Muscle of back (tissue), 13 donors: ENCODE measurements at places on chromosomes 2 and 18. TPM values are rescaled to one million over a fixed set of nuclear protein-coding genes. Genes with fewer than 3 reads are reported as not detected.

GRCh38 chr2:16067037-16067406, 126.7 kb downstream of the MYCN start:
- DNase-seq, result no peak

PROC gene
- 0.46 TPM for polyA plus RNA-seq

DNA sequence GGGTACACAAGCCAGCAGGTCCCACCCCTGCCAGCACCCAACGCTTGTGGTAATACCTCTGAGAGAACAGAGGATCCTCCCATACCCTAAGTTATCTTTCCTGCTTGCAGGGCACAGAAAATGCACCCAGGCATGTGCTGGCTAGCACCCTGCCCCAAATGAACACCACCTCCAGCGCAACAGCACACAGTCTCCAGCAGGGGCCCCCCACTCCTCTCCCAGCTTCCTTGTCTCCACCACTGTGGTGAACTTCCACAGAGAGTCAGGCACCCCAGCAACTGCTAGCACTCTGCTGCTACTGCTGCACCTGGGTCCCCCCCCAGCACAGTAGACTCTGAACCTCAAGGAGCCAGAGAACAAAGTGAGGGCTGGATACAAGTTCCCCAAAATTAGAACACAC, 216.8 kb upstream of the CNTNAP5 start:
- no peak for DNase-seq

DNA sequence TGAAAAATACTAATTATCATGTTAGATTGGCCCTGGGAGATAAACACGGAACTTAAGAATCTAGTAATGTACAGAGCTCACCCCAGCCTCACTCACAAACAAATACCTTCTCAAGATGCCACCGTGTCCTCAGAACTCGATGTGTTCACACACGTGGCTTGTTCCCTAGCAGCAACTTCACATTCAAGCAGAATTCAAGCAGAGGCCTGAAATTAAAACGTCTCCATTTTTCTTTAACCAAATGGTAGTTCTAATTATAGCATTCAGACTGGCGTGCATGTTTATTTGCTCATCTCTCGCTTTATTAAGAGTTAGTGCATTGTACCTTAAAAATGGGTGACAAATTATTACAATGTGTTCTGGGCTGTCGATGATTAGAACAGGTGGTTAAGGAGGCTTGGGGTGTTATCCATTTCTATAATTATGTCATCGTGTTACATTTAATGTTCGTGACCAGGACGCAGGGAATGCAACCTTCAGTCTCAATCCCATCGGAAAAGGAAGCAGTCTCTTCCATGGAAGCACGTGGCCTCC, 57.3 kb upstream of the SLC66A3 start:
- DNase-seq, result no peak

SLC5A7 gene
- 0.07 TPM for polyA plus RNA-seq

HMSD gene
- not detected for polyA plus RNA-seq

DNA sequence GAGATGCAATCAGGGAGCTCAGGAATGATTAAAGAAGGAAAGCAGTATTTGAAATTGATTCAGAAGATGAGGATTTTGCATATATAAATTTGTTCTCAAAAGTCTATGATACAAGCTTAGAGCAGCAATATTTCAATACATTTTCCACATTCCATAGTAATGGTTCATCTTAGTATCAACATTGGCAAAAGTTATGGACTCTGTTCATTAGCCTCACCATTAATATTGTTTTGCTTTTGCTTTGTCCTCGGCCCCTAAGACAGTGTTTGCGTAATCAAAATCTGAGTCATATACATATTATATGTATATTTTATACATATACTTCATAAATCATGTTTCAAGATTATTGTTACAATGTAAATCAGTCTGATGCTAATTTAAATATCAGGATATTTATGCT, 176.6 kb downstream of the CNTNAP5 start:
- DNase-seq, result no peak

DNA sequence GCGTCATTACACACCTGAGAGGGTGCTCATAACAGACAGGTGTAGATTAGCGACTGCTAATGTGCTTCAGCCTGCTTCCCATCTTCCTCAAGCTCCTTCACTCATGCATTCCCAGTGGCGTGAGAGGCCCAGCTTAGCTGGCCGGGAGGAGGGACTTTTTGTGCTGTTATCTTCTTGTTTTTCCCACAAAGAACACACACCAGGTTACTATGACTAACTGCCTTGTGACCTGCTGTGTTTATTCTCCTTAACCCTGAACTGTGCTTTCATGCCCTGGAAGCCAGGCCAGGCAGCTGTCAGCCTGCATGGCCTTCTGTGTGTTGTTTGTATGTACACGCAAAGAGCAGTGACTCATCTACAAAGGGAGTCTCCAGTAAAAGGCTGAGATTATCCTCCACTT, 143.8 kb downstream of the PIEZO2 start:
- peak; percentile 21 for DNase-seq
